GM12865 (cell line): ENCODE measurements at places on chromosomes 3 and 15.

DNA sequence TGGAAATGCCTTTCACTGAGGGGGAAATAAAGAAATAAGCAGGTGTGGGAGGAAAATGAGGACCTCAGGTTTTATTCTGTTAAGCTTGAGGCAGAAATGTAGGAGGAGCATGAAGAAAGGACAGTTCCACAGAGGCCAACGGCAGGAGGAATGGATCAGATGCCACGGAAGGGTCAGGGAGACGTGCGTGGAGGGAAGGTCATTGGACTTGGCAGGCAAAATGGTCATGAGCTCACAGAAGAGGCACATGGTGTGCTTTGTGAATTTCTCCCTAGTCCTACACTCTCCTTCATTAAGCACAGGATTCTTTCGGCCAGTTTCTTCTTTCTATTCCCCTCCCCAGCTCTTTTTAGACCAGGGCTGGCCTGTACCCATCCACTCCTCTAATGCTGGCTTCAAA lies 32.5 kb upstream of the THSD4 start:
- DNase-seq, result no peak

DNA sequence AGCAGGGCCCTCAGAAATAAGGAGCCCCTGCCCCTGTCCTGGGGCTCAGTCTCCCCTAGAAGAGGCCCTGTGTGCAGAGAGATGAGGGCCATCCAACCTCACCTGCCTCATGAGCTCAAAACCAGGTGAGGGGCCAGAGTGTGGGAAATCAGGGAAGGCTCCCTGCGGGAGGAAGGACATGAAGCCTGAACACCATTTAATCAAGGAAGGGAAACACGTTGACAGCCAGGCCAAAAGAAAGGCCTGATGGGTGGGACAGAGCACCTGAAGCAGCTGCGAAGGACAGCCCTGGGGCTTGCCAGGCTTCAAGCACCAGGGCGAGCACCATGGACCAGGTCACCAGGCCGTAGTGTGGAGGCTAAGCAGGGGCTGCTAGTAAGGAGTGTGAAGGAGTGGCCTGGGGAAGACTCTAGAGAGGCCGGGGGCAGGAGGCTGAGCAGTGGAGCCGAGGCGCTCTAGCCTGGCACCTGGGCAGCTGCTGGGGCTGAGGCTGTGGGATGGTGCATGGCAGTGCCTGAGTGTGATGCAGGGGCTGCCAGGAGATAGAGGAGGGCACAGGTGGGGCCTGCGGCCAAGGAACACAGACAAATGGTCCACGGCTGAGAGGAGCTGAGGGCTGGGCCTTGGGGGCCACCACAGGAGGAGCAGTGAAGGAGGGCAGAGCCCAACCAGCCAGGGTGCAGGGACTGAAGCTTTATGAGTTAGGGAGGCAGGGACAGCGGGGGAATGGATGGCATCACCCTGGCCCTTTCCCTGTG lies 16.1 kb downstream of the ACAA1 start:
- no peak for DNase-seq

GRCh38 chr15:90035095-90035839 lies 34.1 kb downstream of the ZNF710 start:
- no peak for DNase-seq

- DNase-seq, result peak; percentile 69
Observed at GRCh38 chr15:71800835-71801745, 9.3 kb upstream of the NR2E3 start.

DNA sequence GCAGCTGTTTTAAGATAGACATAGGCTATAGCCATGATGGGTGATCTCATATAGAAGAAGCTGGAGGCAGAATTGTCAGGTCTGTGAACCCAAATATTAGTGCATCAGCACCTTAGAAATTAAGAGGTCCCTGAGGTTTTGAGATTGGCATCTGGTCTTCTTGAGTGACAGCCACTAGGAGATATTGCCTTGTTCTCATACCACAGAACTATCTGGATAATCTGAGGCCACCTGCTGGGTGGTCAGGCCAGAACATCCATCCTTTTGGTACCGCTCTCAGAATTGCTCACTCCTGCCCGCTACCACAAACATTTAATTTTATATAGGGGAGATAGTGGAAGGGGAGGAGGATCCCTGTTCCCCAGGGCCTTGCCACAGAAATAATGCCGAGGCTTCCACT lies 210.6 kb upstream of the ZPLD1 start:
- peak; percentile 44 for DNase-seq

DNA sequence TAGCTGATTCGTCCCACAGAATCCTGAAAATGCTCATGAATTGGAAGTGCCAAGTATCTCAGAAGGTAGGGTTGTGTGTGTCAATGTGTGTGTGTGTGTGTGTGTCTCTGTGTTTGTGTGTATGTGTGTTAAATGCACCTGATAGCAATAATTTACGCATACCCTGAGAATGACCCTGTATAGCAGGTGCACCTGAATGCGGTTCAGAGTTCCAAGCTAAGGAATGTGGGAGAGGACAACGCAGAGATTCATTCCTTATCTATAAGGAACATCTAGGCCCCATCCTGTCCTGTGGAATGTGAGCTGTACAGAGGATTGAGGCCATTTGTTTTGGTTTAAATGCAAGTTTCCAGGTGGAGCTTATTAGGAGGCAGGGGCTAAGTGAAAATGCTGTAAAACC lies 49.1 kb upstream of the NEDD4 start:
- DNase-seq, result no peak

GRCh38 chr3:142987080-142987700 lies 14.2 kb upstream of the U2SURP start:
- DNase-seq, result peak; percentile 53

DNA sequence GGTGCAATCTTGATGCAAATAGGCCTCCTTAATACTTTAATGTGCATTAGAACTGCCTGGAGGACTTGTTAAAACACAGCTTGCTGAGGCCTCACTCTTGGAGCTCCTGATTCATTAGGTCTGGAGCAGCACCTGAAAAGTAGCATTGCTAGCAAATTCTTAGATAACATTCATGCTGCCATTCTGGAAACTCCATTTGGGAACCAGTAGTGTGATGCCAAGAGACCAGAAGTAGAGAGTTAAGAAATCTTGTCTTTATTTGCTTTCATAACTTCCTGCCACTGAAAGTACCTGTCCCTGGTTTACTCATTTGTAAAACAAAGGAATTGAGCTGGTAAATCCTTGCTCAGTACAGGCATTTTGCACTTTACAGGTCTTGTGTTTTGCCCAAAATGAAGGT lies 72.0 kb downstream of the RAP2B start:
- no peak for DNase-seq

DNA sequence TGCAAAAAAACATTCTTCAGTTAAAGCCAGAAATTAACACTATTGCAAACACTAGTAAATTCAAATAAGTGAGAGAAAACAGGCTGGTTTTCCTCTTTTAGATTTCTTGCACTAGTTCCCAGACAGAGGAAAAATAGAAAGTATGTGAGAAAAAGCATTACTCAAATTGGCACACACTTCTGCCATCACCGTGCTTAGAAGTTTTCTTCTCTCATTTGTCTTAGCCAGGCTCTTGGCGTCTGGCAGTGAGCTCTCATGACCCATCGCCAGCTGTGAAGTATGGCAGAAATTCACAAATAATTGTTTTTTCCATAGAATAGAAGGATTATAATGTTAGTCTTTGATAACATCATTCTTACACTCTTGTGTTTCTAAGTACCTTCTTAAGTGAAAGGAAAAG lies 515.9 kb downstream of the GBE1 start:
- no peak for DNase-seq

DNA sequence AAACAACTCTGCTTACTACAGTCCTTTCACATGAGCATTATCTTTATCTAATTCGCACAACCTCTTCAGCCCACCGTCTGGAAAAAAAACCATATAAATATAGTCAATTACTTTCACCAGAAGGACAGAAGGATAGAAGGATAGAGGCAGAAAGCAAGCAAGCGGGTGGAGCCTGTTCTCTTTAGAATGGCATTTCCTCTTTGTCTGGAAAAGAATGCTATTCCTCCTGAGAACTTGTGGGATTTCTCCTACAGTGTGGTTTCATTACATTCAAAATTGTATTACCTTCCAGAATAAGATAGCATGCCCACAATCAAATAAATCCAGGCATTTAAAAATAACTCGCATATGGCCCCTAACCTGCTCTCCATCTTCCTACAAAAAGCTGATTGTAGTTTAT lies 23.1 kb downstream of the SLC30A4 start:
- DNase-seq, result no peak

DNA sequence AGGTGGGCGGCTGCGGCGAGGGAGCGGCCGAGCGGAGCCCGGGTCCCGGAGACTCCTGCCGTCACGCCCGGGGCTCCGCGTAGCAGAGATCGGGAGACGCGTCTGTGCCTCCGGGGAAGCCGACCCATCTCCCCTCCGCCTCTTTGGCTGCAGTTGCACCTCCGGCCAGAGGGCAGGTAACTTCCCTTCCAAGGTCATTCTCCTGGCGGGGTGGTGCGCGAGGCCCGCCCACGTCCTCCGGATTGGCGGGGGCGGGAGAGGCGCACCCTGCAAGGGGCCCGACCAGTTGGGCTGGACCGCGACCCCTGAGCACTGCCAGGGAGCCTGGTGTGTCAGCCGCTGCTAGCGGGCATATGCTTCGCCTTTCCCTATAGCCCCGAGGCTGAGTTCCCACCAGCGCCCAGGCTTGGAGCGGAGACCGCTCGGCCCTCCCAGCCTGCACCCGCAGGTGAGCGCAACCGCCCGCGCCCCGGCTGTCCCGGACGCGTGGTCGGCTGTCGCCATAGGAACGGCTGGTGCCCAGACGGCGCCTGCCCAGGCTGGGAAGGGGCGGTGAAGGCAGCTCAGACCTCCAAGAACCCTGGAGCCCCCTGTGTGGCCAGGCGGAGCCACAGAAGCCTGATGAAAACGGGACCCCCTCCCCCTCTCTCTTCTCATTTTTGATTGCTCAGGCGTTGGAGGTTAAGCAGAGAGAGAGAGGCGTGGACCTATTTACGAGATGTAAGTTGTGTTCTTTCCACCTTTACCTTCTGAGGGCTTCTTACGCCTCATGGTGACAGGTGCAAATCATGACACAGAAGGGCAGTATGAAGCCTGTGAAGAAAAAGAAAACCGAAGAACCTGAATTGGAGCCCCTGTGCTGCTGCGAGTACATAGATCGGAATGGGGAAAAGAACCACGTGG lies 453 bp downstream of the ZDHHC23 start:
- DNase-seq, result peak; percentile 60

DNA sequence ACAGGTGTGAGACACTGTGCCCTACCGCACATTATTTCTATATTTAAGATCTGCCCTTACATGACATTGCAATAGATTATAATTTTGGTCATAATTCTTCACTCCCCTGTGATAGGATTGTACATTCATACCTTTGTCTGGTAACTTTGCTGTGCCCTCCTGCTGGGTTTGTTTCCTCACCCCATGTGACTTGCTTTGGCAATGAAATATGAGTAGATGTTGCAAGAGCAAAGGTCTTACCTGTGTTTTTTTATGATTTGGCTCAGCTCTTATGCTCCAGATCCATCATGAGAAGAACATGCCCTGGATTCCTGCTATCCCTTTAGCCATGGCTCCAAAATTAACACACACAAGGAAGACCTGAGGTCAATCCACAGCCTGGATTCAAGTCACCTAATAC lies 137.7 kb upstream of the EOMES start:
- no peak for DNase-seq

GRCh38 chr3:20458994-20459716 lies 273.1 kb upstream of the SGO1 start:
- no peak for DNase-seq

- no peak for DNase-seq
Observed at GRCh38 chr3:6251612-6252400, 609.1 kb upstream of the GRM7 start.
